ENCODE measurements at places on chromosomes 16 and 17.

GRCh38 chr16:67923414-67924116, 8.1 kb downstream of the CTRL start:
- DNase-seq, result no peak

DNA sequence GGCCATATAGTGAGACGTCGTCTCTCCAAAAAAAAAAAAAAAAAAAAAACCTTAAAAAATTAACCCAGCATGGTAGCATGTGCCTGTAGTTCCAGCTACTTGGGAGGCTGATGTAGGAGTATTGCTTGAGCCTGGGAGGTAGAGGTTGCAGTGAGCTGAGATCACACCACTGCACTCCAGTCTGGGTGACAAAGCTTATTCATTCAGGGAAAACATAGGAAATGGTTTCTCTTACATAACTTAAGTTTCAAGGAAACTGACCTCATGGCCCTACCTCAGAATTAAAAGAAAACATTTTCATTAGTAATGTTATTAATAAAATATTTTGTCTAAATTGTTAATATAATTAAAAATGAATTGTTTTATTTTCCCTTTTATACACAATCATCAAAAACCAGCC, 31.4 kb downstream of the COG1 start:
- no peak for DNase-seq

GRCh38 chr17:64281962-64282752, 19.1 kb upstream of the TEX2 start:
- DNase-seq, result no peak

DNA sequence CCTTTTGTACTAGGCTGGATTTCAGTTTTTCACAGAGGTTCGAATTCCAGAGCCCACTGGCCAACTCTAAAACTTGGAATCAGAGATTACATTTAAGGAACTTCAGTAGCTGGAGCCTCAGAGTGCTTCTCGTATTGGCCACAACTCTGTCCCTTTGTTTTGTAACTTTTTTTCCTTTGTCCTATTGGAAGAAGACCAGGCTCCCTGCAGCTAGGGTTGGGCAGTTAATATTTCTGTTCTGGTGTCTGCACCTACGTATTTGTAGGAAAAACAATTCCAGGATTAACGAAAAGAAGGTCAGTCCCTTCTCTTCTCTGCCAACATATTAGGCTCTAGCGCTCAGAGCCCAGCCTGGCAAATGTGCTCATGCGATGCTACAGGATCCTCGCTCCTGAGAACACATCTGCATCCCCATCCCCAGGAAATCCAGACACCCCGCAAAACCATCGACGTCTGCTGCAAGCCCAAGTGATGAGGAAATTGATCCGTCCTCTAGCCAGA, 1.9 kb downstream of the CDH11 start:
- no peak for DNase-seq

- no peak for DNase-seq
Observed at GRCh38 chr16:85573696-85574641, 39.2 kb upstream of the GSE1 start.

DNA sequence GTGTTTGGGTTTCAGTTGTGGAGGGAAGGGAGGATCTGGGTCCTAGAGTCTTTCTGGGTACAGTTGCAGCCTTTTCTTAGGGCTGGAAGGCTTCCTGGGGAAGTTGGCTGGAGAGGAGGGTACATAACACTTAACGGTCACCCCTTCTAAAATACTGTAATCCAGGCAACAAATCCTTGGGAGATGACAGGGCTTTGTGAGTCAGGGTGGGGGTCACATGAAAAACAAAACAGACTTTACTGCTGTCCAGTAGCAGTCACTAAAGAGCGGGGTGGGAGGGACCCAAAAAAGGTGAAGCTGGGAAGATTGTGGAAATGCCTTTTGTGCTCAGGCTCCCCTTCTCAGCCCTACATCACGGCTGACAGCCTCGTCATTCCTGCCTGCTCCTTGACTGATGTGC, 6.3 kb downstream of the SAP30BP start:
- no peak for DNase-seq
